ENCODE measurements at places on chromosomes 12 and 14.

DNA sequence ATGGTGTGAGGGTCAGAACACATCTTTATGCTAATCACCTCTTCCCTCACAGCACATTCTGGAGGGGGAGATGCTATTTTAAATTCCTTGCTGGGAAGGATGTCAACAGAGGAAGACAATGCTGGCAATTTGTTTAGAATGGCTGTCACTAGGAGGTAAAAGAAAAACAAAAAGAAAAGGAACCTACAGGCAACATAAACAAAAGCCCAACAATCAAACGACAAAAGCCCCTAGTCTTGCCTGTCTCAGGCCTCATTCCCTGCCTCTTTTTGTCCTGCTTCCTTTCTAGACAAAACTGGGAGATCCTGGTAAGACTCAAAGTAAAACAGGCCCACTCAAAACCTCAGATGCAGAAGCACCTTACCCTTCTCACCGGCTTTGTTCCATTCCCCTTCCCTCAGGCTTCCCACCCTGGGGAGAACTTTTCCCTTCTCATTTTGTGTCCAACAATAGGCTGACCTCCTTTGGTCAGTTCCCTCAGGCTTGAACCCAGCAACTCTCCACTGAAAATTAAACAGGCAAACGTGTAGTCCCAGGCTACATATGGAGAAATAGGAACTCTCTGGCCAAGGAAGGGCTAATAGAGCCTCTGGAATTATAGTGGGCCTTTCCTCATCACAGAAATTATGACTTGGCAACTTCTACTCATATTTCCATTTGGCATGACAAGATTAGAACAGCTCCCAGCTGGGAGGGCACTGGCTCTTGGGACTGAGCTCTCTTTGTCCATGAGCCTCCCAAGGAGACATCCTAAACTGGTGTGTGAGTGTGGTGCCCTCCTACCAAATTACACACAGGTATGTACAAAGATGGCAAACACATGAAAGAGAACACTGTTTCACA lies 193.0 kb downstream of the MON2 start:
- DNase-seq, result no peak

DNA sequence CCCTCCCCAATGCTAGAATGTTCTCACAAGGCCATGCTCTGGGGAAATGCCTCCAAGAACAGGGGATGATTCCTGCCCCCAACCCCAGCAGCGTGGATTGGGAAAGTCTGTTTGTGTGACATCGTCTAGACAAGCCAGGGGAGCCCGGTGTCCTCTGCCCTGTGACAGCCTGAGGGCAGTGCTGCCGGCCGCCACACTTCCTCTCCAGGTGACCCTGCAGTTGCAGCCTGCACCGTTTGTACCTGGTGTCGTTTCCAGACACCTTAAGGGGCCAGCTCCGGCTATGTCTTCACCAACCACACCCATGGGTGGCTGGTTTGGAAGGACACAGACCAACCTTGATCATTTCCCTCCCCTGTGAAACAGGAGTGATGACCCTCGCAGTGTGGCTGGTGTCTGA lies 372.6 kb downstream of the BCL11B start:
- DNase-seq, result no peak

DNA sequence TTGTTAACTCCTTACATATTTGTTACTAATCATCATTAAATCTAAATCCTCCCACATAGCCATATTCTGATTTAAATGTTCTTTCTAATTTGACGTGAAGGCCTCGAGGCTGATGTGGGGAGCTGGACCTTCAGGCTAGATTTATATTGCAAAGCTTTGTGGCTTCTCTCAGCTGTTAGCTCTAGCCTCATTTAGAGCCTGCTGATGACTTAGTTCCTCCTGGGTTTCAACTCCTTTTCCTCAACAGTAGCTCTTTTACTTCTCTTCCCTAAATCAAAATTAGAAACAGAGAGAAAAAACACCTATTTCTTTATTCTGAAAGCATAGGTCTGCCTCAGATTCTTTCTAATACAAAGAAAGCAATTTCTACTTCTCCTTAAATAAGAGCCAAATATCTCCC lies 477.5 kb upstream of the CCDC196 start:
- DNase-seq, result no peak

- DNase-seq, result peak; percentile 77
These were observed 58.0 kb upstream of the ELK3 start for GRCh38 chr12:96136161-96136560.

GRCh38 chr12:10320643-10321042 lies 13.0 kb downstream of the KLRD1 start:
- no peak for DNase-seq

GRCh38 chr12:109567296-109567695 lies 6.0 kb downstream of the MMAB start:
- DNase-seq, result no peak
